Natural killer cell (primary cell): ENCODE measurements at places on chromosomes 16 and 17.

DNA sequence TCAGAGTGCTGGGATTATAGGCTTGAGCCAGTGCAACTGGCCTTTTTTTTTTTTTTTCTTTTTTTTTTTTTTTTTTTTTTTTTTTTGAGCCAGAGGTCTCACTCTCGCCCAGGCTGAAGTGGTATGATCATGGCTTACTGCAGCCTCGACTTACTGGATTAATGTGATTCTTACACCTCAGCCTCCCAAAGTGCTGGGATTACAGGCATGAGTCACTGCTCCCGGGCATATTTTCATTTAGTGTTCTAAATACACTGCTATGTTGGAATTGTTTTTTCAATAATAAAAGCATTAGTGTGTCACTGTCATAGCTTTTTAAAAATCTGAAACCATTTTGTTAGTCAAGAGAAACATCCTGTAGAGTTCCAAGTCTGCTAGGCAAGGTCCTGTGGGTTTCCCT is 40.3 kb downstream of the NDE1 start:
- no peak for DNase-seq

DNA sequence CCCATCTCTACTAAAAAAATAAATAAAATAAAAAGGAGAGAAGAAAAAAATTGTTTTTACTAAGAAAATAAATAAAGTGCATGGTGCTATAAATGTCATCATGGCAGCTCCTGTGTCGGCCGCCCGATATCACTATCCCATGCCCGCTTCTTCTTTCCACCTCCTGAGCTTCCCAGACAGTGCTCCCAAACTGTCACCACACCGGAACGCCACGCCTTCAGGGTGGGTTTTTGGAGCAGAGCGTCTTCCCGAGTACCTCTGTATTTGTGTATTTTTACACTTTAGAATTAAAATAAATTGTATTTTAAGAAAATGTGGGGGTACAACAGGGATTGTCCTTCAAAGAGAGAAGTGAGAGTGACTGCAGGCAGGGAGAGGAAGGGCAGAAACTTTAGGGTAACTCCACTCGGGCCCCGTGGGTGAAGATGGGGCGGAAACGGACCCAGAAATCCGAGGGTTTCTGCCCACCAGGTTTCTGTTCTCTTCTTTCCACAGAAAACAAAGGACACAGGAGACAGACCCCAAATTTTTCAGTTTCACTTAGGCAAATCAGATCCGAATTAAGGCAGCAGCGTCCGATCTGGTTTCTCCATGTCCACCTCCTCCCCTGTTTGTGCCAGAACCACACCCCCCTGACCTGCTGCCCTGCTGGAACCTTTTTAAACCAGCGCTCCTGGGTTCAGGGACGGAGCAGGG is 3.6 kb upstream of the ITGAX start:
- DNase-seq, result no peak

DNA sequence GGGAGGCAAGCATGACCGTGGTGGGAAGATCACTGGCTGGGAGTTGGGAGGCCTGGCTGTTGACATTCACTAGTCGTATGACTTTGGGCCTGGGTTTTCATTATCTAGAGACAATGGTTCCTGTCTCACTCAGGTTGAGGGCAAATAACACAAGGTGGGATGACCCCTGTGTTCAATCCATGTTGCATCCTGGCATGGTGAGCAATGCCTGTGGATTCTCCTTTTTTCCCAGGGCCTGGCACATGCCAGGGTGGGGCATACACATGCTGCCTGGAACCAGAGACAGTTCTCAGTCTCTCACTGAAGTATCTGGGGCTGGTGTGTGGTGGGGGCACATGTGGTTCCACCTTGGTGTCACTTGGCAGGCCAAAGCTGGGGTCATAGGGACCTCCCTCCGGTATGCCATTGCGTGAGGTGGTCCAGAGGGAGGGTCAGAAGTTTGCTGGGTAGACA is 5.4 kb downstream of the THRA start:
- DNase-seq, result no peak

DNA sequence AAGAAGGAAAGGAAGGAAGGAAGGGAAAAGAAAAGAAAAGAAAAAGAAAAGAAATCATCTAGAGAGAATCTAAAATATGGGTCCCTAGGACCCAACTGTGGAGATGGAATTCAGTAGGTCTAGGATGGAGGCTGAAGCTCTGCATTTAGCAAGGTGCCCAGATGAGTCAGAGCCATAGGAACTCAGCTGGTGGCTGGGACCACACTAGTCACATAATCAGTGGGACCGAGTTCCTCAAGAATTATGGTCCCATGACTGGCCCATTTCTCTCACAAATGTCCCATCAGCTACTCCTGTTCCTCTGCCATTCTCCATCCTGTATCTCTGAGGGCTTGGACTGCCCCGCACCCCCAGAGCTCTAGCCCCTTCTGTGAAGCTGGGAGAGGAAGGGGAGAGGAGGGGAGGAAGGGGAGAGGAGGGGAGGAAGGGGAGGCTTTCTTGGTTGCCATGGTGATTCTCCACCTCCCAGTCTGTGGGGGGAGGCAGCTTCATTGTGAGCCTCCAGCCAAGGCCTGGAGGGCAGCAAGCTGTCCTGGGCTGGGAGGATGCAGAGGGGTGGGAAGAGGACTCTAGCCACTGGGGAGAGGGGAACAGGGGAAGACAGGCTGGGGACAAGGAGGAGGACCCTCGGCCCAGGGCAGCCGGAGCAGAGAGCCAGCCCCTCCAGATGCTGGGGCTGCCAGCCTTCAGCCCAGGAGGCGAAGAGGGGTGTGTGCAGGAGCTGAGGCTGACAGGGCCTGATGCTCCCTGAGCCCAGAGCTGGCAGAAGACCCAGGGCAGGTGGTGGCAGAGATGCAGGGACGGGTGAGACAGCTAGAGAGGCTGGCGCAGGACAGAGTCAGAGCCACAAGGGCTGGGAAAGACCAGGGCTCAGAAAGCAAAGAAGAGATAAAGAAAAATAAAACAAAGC is 37.8 kb upstream of the LHX1 start:
- DNase-seq, result no peak

DNA sequence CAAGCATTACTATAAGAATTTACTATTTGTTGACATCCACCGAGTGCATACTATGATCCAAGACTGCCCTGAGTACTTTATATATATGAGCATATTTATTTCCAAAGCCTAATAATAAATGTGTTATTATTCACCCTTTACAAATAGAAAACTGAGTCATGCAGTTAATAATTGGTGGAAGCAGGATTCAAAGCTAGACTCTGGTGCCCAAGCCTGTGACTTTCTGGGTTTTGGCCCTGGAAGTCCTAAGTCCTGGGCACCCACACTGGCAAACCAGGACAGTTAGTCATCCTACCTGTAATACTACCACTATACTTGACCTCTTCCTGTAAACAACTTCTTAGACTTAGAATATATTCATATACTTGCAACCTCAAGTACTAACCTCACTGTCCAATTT is 257.4 kb upstream of the IRX5 start:
- DNase-seq, result no peak

- no peak for DNase-seq
Measured at GRCh38 chr16:3546986-3547682, 30.1 kb downstream of the NLRC3 start.

- DNase-seq, result no peak
Measured at GRCh38 chr17:6505425-6506142, 50.8 kb downstream of the PITPNM3 start.

DNA sequence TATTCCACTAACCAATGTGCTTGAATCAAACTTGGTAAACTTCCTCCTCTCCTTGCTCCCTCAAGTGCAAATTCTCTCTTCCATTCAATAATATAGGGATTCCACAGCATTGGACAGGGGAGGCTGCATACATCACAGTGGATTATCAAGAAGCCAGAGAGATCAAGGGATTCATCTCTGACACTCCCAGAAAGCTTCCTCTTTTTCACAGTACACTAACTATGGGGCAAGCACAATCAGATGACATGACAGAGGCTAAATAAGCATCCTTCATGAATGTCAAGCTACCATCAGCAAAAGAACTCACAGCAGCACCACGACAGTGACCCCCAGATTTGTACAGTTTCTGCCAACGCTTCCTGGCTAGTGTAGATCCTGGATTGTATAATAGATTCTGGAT is 178.4 kb upstream of the C17orf78 start:
- DNase-seq, result no peak

DNA sequence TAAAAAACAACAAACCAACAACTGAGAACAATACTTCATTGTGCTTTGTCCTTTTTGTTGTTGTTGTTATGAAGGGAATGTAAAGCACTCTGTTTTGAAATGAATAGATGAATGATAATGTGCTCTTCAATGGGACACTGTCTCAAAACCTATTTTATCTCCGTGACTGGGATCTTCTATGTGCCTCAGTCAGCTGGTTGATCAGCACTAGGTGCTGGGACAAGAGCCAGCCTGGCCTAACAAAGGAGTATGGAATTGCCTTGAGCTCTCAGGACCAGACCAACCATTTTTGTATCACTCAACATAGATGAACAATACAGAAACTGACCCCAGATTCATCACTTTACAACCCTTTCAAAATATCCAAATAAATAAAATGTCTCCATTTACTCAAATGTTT is 440.2 kb downstream of the KCNJ2 start:
- no peak for DNase-seq
